Lung (tissue), 17 donors: ENCODE measurements at places on chromosomes 1 and 21. TPM values are rescaled to one million over a fixed set of nuclear protein-coding genes. Genes with fewer than 3 reads are reported as not detected.

SYCP1 gene
- total RNA-seq: 0.09 TPM

LY9 gene
- 3.4 TPM for total RNA-seq

LCK gene
- 8.9 TPM for total RNA-seq

DNA sequence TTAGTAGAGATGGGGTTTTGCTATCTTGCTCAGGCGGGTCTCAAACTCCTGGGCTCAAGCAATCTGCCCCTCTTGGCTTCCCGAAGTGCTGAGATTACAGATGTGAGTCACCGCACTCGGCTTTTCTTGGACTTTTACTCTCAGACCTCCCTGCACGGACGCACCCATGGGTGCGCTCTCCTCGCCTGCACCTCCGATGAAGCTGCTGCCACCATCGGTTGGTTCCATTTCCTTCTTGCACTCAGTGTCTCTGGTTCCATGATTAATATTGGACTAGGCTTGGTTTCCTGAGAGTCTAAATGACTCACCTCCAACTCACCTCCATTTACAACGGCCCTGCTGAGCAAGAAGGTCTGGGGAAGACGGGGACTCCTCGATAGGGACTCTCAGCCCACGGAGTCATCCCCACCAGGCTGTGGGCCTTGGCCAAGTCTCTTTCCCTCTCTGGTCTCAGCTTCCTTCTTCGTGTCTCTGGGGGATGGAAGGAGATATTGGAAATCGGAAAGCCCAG lies 6.7 kb upstream of the TNFRSF8 start:
- no peaks in the 10 kb centered on the region for H3K4me1 ChIP-seq
- peaks cover 2% of the 10 kb centered on the region for H3K27me3 ChIP-seq
- no peak for DNase-seq
- H3K36me3 ChIP-seq: no peaks in the 10 kb centered on the region
- no peak overlapping the region for H3K4me3 ChIP-seq

DNA sequence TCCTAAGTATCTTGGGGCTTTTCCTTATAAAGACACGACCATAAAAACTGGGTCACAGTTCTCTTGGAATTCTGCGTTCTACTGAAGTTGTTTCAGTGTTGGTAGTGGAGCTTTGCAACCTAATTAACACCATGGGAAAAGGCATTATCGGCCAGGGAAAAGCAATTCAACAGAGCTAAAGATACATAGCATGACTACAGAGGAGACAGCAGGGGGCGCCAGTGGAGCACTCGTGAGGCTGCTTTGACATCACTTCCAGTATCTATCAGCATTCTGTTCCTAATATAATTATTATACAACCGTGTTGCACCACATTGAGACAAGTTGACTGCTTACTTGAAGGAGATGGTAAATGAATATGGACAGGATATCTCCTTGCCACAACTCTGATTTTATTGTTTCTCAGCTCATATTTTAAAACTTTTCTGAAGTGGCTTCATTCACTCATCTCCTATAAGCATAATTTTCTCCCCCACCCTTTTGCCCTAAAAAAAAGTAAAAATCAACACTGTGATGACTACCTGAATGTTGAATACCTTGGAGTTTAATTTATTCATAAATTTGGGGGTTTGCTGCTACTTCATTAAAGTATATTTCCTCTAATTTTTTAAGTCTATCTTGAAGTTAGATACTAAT lies 39.4 kb downstream of the ZP4 start:
- no peak overlapping the region for H3K27ac ChIP-seq
- H3K4me1 ChIP-seq: no peaks in the 10 kb centered on the region
- no peak overlapping the region for H3K4me3 ChIP-seq
- no peaks in the 10 kb centered on the region for H3K27me3 ChIP-seq

DNA sequence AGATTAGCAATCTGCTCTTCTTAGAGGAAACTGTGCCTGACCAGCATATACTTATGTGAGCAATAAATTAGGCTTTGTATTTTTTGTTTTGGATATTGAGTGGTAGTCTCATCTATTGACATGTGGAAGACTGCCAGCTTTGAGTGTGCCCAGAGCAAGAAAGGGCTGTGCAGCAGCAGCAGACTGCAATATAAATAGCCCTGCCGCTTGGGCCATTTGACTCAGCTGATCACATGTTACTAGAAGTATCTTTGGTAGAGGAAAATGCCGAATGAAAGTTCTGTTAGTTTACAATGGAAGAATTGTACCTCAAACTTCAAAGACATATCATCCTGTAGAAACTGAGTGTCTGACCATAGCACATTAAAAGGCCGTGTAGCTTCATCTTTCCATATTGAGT lies 9.1 kb upstream of the PSMB2 start:
- H3K27ac ChIP-seq: no peak overlapping the region
- DNase-seq: no peak
- H3K4me1 ChIP-seq: no peaks in the 10 kb centered on the region
- no peaks in the 10 kb centered on the region for H3K36me3 ChIP-seq

DNA sequence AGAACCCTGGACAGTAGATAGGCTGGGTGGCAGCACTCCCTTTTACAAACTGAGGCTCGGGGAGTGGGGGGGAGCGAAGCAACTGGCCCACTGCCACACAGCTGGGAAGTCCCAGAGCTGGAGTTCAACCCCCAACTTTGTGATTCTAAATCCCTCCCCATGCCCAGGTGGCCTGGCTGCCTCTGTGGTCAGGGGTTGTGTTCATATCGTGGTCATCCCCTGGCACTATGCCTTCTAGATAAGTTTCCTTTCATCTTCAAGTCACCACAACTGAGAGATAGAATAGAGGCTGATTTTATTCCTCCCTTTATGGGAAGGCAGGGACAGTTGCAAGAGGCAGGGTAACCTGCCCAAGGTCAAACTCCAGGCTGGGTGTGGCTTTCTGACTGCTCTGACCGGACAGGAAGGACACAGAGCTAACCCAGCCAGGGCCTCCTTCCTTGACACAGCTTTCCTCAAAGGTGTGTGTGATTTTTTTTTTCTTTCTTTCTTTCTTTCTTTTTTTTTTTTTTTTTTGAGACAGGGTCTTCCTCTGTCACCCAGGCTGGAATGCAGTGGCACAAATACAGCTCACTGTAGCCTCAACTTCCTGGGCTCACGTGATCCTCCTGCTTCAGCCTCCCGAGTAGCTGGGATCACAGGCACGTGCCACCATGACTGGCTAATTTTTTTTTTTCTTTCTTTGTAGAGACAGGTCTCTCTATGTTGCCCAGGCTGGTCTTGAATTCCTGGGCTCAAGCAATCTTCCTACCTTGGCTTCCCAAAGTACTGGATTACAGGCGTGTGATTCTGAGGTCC lies 18.4 kb upstream of the TNFRSF1B start:
- H3K4me1 ChIP-seq: no peaks in the 10 kb centered on the region
- H3K4me3 ChIP-seq: no peak overlapping the region
- H3K27ac ChIP-seq: peak overlapping the region; percentile 49

DNA sequence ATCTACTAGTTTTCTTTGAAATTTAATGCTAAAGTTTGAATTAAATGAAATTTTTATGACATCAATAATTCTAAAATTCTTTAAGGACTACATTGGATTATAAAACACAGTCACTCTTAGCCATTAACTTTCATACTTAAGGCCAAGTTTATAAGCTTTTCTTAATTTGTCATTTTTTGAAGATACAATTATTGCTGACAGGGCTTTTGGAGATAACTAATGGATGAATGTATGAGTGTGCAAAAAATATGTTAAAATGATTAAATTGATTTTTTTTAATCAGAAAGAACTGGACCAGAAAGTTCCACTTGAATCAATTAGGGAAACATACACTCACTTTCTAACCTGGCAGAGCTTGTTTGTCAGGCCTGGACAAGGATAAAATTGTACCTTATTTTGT lies 70.3 kb upstream of the CHODL start:
- H3K36me3 ChIP-seq: no peaks in the 10 kb centered on the region
- DNase-seq: no peak
- no peaks in the 10 kb centered on the region for H3K27me3 ChIP-seq
- H3K27ac ChIP-seq: no peak overlapping the region
- no peaks in the 10 kb centered on the region for H3K4me1 ChIP-seq

- no peak overlapping the region for H3K27ac ChIP-seq
- no peaks in the 10 kb centered on the region for H3K4me1 ChIP-seq
- no peaks in the 10 kb centered on the region for H3K27me3 ChIP-seq
- H3K4me3 ChIP-seq: no peak overlapping the region
- peaks cover 8% of the 10 kb centered on the region for H3K36me3 ChIP-seq
These were observed 31.1 kb downstream of the YY1AP1 start for GRCh38 chr1:155657463-155657862.
